ENCODE measurements at places on chromosomes 16 and 17.
A peak's percentile ranks its signal among the peaks of the same experiment; 100 is the strongest.

DNA sequence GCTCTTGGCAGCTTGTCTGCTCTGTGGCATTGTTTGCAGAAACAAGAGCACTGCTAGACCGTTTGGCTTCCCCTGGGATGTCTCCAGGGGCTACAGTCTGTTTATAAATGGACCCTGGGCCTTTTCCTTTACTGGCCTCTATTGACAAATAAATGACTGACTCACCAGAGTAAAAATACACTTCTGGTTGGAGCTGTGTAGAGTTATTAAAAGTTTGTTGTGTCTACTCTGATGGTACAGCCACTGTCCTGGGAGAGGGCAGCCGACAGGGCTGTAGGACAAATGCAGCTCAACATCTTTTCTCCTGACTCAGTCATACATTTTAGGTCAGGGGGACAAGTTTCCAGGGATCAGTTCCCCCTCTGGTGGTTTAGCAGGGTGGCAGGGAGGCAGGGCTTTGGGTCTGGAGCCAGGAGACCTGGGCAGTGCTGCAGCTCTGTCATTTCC lies 30.0 kb downstream of the FOXL1 start:
- DNase-seq = no peak

- no peak for DNase-seq
Observed at GRCh38 chr17:70369391-70369790, 200.1 kb downstream of the KCNJ2 start.

DNA sequence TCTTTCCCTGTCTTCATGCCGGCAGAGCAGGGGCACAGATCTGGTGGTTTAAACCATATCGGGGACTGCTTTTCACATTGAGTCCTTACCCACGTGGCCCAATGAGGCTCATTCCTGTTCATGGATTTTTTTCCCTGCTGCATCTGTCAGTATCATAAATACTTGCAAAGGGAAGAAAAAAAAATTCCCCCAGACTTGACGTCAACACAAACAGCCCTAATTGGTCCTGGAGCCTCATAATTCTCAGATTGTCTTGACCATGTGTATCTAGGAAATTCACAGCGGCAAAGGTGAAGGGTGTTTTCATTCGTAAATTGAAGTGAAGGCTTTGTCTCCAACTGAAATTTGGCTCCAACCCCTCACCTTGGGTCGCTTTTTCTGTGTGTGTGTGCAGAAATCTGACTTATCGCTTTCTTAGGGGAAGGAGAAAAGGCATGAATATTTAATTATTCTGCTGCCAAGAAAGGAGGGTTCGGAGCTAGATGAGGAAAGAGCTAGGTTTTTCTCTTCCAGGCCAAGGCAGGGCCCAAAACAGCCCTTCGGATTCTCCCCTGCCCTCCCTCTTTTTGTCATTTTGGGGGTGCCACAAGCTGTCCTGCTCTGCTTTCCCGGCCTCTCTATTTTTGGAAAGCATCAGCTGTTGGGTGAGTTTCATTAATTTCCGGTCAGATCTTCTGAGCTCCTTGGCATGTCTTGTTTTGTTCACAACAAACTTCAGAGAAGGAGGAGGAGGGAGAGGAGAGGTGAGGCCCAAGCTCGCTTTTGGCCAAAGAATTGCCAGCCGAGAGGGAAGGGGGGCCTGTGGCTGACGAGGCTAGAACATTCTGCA lies 17.8 kb upstream of the CIBAR2 start:
- no peak for DNase-seq

- no peak for DNase-seq
Observed at GRCh38 chr16:79429381-79430190, 171.0 kb downstream of the MAF start.

DNA sequence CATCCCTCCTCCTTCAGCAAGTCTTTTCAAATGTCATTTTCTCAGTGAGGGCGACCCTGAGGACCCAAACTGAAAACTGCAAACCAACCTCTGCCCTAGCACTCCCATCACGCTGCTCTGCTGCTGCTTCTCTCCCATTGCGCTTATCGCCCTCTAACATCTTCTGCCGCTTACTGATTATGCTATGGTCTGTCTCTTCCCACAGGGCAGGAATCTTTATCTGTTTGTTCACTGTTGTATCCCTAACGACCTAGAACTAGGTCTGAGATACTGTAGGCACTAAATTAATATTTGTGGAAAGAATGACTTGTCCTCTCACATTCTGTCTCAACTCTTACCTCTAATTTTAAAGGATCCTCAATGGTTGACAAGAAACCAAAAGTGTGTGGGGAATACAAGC lies 12.5 kb downstream of the ZSCAN32 start:
- no peak for DNase-seq

DNA sequence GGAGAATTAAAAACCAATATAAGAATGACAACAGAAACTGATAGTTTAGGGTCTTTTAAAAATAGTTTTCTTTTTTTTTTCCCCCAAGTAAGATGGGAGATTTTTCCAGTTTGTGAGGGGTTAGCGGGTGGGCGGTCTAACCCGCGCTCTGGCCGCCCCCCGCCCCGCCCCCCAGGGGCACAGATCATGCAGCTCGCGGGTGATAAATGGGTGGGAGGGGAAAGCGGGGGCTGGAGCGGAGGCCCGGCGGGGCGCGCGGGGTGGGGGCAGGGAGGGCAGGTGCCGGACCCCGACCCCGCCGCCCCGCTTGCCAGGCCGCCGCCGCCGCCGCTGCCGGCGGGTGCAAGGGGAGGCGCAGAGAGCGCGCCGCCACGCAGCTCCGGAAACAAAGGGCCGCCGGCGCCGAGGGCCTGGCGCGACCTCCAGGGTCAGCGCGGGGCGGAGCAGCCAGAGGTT lies 60.1 kb upstream of the GSE1 start:
- no peak for DNase-seq

GRCh38 chr16:68362947-68363657 lies 52.3 kb downstream of the PRMT7 start:
- DNase-seq = no peak

DNA sequence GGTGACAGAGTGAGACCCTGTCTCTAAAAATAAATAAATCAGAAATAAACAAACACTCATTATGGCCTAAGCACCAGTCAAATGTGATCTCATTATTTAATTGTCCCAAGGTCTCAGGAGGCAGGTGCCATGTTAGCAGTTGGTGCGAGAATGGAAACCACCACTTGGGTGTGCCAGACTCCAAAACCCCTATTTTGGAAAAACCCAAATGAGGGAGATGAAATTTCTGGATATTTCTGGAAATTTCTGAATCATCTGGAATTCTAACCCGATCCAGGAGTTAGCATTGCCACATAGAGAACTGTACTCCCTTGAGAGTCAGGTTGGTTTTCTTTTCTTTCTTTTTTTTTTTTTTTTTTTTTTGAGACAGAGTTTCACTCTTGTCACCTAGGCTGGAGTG lies 264.0 kb downstream of the XYLT1 start:
- no peak for DNase-seq

- DNase-seq = no peak
Observed at GRCh38 chr17:40695874-40696472, 7.6 kb downstream of the KRT24 start.

DNA sequence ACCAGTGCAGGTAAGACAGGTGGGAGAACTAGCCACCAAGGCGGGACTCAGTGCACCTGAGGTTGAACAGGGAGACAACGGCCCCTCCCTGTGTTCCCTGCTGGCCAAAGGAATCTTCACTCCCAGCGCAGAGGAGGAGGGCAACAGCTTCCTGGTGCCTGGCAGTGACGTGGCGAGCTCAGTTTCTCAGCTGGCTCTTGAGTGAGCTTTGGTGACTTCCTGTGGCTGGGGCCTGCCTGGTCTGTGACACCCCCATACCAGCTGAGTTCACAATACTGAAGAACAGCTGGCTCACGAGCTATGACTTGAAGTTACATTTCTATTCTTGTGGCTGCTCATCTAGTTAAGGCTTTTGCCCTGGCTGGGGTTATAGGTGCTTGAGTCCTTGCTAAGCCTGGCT lies 26.1 kb downstream of the WNT9B start:
- no peak for DNase-seq

GRCh38 chr17:2040942-2041560 lies 771 bp upstream of the OVCA2 start:
- DNase-seq = no peak

DNA sequence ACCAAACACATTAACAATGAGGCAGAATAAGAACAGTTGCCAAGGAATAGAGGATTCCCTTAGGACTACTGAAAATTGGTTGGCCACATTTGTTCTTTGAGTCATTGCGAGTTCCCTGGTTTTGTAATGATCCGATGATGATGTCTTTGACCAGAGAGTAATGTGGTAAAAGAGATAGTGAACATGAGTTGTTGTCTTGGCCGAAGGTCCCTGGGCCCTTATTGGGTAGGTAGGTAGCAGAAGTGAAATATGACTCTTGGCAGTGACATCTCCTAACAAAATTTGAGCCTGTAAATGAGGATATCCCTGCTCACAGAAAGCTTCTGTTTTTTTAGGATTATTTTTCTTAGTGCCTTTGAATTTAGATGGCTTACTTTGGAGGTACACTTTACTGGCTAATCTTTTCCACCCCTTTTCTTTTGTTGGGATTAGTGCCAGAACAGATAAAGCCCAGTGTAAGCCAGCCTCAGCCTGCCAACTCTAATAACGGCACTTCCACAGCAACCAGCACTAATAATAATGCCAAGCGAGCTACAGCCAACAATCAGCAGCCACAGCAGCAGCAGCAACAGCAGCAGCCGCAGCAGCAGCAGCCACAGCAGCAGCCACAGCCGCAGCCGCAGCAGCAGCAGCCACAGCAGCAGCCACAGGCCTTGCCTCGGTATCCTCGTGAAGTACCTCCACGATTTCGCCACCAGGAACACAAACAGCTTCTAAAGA lies 47.2 kb downstream of the TNRC6A start:
- DNase-seq = no peak

DNA sequence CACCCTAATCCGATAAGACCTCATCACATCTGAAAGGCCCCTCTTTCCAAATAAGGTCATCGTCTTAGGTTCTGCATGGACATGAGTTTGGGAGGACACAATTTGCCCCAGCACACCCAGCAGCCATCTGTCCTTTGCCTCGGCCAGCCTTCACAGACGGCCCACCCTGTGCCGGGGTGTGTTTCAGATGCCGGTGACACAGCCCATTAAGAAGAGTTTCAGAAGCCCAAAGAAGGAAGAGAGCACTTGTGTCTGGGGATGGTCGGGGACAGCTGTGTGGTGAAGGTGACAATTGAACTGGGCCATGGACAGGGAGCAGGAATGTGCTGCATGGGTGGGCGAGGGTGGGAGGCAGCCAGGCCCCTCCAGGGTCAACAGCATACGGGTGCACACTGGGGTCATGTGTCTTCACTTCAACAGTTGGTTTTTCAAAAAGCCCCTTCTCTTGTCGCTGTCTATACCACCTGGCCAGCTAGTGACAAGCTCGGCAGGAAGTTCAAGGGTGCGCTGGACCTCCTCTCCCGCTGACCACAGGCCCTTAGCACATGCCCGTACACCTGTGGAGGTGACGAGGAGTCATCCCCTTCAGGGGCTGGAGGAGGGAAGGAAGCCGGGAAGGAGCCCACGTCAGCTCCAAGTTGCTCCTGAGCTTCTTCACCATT lies 183.1 kb downstream of the C16orf95 start:
- no peak for DNase-seq

DNA sequence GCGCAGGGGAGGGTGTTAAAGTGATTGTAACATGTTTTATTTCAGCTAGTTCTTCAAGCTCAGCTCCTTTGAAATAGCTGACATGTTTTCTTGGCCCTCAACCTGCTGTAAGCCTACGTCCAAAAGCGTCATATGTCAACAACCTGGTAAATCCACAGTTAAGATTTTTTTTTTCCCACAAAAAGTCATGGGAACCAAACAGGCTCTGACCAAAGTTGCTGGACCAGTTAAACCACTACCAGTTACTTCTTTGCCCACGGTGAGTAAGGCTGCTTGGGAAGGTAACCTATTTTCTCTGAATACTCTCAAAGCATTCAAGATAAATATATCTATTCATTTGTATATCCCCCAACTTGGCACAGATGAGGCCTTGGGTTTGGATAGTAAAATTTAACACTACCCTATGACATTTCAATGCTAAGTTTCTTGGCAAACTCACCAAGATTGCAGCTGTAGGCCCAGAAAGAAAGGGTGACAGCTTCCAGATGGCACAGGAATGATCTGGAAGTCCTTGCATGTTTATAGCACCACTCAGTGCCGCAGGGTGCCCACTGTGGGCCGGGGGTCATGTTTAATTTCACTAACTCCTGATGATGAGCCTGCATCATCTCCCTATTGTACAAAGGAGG lies 166.2 kb downstream of the XYLT1 start:
- no peak for DNase-seq

GRCh38 chr16:88617268-88618031 lies 20.9 kb upstream of the IL17C start:
- DNase-seq = peak; percentile 10

DNA sequence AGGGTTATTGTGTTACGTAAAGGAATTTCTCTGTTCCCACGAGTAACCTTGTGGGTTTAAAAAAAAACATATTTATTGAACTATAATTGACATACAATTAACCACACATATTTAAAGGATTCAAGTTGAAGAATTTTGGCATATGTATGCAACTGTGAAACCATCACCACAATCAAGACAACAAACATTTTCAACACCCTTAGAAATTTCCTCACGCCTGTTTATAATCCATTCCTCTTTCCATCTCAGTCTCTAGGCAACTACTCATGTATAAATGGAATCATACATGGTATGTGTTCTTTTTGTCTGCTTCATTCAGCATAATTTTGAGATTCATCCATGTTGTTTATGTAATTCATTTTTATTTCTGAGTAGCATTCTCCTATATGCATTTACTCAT lies 104.0 kb downstream of the MRTFB start:
- no peak for DNase-seq

DNA sequence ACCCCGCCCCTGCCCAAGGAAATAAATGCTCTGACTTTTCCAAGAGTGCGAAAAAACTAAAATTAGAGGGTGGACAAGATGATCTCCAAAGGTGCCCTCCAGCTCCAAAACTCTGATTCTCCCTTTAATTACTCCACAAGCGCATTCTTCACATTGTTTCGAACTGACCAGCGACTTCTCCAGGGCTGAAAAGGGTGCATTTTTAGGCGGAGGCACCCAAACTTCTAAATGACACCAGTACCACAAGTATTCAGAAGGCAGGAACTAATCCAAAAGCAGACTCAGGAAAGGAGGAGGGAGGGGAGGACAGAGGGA lies 750 bp downstream of the ZFHX3 start:
- no peak for DNase-seq

- DNase-seq = no peak
Observed at GRCh38 chr17:67056746-67057490, 12.6 kb downstream of the CACNG1 start.

GRCh38 chr16:54226296-54227010 lies 60.1 kb downstream of the IRX3 start:
- DNase-seq = no peak

DNA sequence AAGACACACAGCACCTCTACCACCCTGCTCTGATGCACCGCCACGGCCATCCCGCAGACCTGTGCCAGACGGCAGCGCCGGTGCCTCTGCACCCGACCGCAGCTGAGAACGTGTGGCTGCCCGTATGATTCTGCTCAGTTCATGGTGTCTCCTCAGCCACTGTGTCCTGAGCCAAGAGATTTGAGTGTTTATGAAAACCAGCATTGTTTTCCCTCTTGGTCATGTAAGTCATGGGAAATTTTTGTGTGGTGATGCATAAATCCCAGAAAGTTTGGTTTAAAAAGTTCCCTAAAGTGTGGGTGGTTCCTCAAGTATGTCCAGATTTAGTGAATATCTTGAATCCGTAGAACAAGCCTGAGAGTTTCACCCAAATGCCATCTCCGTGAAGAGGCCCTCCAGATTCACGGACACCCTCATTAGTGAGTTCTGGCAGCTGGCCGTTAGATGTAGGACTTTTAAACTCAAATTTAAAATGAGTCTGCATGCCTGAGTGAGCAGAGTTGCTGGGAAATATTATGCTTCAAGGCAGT lies 57.6 kb downstream of the CDRT4 start:
- no peak for DNase-seq

- peak; percentile 48 for DNase-seq
Observed at GRCh38 chr17:81345228-81346089, 49.8 kb upstream of the BAHCC1 start.

- DNase-seq = no peak
Observed at GRCh38 chr16:10028644-10029043, 153.6 kb downstream of the GRIN2A start.

Measured in NCI-H187 (cell line).